ENCODE measurements at places on chromosomes 5 and 9.

DNA sequence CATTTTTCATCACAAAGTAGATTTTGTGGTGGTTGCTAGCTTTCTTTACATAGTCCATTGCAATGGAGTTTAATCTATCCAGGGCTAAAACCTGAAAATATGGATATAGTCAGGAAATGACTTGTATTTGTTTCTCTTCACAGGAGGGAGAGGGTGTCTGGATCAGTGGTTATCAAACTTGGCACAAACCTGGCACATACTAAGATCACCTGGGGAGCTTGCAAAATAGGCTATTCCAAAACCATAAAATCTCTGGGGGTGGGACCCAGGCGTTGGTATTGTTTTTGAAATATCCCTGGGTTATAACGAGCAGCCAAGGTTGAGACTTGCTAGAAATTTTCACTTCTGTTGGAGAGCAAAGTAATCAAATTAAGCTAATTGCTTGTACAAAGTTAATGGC lies 179.9 kb downstream of the PCSK1 start:
- no peak for DNase-seq

DNA sequence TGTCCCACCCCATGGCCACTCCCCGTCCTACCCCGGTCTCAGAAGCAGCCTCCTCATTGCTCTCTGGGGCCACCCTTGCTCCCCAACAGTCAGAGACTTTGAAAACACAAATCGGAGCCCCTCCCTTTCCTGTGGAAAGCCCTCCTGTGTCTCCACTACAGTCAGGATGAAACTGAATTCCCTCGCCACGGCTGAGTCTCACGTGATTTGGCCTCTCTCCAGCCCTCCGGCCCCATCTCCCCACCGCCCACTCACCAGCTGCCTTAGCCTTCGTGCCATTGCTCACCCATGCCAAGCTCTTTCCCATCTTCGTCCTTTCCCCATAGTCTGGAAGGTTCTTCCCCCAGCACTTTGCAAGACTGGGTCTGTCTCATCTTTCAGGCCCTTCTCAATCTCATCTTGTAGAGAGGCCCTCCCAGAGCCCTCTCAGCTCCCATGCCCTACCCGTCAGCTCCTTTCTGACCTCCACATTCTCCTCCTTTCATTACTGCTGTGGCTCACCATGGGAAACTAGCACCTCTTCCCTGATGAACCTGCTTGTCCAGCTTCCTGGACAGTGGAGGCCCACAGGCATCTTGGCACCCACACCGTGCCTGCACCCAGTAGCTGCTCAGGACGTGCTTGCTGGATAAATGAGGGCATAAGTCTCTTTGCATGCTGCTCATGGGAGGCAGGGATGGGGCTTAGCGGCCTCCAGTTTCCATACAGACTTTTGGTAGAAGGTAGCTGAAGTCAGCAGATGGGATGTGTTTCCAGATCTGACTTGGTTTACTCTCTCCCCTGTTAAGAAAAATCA lies 126.4 kb upstream of the COL5A1 start:
- no peak for DNase-seq

- DNase-seq = no peak
Observed at GRCh38 chr5:52961274-52961681, 27.9 kb upstream of the ITGA2 start.

GRCh38 chr9:121233906-121234831 lies 32.5 kb upstream of the RAB14 start:
- peak; percentile 60 for DNase-seq

- no peak for DNase-seq
Observed at GRCh38 chr5:113527746-113528145, 14.3 kb downstream of the YTHDC2 start.

GRCh38 chr9:98989036-98990000 lies 45.6 kb downstream of the COL15A1 start:
- DNase-seq = no peak

GRCh38 chr9:91776409-91777291 lies 173.4 kb downstream of the ROR2 start:
- no peak for DNase-seq

DNA sequence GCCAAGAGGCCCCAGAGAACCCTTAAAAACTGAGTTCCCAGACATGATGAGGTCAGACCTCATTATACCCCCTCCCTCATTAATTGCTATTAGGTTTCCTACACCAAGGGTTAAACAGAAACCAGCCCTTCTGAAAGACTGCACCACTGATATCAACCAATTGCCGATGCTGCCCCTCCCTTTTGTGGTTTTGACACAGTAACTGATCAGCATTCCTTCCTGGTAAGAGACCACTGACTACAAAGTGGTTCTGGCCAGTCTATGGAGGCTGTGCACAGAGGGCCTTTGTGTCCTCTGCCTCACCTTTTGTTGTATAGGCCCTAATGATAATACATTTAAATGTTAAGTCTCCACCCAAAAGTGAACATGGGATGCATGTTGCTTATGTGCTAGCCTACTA lies 201.5 kb downstream of the FRMD3 start:
- DNase-seq = peak; percentile 67

DNA sequence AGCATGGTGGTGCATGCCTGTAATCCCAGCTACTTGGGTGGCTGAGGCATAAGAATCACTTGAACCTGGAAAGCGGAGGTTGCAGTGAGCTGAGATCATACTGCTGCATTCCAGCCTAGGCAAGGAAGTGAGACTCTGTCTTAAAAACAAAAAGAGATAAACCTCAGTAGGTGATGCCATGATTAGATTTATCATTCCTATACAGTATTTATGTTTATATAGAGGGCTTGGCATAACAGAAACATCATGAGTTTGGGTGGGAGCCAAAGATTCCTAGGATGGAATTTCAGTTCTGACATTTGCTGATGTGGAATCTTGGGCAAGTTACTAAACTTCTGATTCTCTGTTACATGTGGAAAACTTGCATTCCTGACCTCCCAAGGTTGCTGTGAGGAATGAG lies 22.3 kb downstream of the RFK start:
- no peak for DNase-seq

DNA sequence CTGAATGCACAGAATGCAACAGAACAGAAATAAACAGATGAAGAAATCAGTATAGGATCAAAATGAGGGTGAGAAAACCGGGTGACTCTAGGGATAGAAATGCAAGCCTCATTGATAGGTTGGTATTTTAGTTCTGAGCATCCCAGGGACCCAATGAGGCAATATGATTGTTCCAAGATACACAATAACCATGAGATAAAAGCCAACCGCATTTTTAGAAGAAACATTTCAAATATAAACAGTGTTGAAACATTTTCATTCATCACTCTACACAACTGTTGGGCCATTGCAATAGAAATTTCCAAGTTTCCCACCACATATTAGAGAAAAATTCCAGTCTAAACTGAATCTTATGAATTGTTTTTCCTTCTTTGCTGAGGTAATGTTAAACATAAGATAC lies 452.3 kb upstream of the PTGER4 start:
- no peak for DNase-seq
